ENCODE measurements at places on chromosomes 13 and 19.

- DNase-seq = no peak
These were observed 1.1 kb upstream of the EPN1 start for GRCh38 chr19:55673889-55674288.

- DNase-seq = no peak
These were observed 6.3 kb downstream of the VSTM2B start for GRCh38 chr19:29532097-29532496.

GRCh38 chr13:112934078-112934477, 34.9 kb upstream of the MCF2L start:
- DNase-seq = no peak

GRCh38 chr19:3178377-3178972, at the start of gene S1PR4:
TSS of gene S1PR4 (plus strand) at chr19:3178769. CDS start at chr19:3178793, 24 bp downstream.
- DNase-seq = peak; percentile 68

GRCh38 chr19:49069026-49069425, 3.5 kb downstream of the KCNA7 start:
- no peak for DNase-seq

- no peak for DNase-seq
These were observed 143.8 kb upstream of the RXFP2 start for GRCh38 chr13:31595563-31595962.

DNA sequence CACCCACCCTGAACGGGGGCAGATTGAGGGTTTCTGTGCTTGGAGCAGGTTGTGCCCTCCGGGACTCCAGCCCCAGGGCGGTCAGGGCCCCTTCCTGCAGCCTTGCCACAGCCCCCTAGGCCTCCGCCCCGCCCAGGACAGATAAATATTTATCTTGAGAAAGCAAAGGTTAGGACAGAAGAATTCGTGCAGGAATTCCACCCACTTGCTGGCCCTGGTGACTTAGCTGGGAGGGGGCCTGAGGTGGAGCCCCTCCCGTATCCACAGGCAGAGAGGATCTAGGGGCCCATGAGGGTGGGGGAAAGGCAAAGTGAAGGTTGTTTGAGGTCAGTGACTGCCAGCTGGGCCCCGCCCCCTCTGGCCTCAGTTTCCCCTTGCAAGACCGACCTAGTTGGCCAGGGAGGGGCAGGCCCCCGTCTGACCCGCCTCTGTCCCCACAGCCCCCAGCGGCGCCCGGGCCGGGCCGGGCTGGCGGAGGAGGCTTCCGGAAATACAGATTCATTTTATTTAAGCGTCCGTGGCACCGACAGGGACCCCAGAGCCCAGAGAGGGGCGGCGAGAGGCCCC, 5.2 kb downstream of the MIDN start:
- DNase-seq = no peak

DNA sequence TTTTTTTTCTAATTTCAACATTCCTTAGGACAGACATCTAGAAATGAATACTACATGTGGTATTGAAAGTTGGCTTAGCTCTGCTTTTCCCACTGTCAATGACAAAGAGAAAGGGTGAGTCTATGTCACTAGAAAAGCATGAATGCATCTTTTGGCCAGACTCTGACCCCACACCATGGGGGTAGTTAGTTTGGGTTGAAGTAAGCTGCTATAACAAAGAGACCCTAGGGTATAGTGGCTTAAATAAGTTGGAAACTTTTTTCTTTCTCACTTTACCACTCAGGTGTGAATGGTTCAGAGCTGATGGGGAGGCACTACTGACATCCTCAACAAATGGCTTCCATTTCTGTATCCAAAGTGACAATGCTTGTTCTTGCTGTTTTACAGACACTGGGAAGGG, 161.5 kb downstream of the DLEU7 start:
- DNase-seq = no peak

GRCh38 chr19:48989701-48990291, 3.3 kb downstream of the GYS1 start:
- DNase-seq = no peak

- no peak for DNase-seq
These were observed 1294.1 kb downstream of the UQCRFS1 start for GRCh38 chr19:27918818-27919217.

GRCh38 chr13:96795670-96796069, 198.6 kb downstream of the OXGR1 start:
- no peak for DNase-seq

DNA sequence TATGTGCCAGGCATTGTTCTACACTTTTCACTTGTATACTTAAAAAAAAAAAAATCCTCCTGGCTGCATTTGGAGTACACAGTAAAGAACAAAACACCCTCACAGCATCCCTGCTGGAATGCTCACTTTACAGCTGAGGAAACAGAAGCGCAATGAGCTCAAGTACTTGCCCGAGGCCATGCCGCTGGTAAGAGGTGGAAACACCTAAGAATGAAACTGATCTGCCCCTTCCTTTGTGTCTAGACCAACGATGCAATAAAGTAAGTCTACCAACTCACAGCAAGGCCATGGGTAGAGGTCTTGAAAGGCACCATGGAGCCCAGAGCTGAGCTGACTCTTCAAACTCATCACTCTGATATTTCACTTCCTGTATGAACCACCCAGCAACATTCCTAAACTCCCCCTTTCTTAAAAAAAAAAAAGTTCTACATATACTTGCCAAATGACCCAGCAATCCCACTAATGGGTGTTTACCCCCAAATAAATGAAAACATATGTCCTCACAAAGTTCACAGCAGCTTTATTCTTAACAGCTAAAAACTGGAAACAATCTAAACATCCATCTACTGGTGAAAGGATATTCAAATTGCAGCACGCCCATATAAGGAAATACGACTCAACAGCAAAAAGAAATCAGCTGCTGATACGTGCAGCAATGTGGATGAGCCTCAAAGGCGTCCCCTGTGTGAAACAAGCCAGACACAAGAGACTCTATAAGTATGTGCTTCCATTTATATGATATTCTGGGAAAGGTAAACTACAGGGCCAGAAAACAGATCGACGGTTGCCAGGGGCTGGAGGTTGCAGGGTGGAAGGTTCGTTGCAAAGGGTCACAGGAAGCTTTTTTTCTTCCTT, 236.6 kb upstream of the MAB21L1 start:
- DNase-seq = no peak

DNA sequence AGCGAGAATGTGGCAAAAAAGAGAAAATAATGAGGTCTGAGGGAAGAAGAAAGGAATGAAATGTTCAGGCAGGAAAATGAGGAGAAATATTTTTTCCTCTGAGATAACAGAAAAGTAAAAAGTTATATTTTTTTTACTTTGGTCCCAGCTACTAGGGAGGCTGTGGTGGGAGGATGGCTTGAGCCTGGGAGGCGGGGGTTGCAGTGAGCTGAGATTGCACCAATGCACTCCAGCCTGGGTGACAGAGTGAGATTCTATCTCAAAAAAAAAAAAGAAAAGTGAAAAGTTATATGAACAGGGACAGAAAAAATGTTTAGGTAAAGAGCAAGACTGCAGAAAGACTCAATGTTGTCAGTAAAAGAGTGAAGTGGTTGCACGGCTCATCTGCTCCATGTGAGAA, 603.7 kb upstream of the GPC6 start:
- no peak for DNase-seq

- DNase-seq = peak; percentile 33
These were observed 557 bp downstream of the PSPC1 start for GRCh38 chr13:19782049-19782726.

DNA sequence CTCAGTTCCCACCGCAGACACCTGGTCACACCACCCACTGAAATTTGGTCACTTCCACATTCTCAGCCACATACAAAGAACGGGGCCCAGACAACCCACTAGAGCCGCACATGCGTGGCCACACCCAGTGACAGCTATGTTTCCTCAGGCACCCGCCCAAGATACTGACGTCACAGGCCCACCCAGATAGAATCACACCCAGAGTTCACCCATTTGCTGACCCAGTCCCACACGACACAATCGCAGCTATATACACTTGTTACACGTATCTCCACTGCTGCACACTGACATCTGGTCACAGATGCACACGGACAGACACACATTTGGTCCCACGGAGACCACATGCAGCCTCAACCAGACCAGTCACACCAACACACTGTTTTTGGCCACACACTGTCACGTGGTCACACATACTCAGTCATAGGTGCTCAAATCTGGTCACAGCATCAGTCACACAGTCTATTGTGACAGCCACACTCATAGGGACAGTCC, 2.9 kb downstream of the NUMBL start:
- no peak for DNase-seq

DNA sequence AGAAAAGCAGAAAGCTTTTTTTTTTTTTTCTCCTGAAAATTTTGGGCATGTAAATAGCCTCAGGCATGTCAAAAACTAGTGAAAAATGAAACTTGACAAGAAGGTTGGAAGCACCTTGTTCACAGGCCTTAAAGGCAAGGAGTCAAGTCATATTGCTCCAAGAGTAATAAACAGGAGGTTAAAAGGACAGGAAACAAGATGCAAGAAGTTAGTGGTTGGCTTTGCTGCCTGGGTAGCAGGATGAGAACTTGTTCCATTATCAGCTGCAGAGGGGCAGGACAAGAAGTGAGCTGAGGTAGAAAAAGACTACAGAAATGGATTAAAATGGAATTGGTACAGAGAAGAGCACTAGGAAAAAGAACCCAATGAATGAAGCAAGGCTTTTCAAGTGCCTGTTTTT, 242.6 kb downstream of the DCT start:
- DNase-seq = no peak

- DNase-seq = peak; percentile 24
These were observed 8.1 kb upstream of the SEMA6B start for GRCh38 chr19:4567584-4568071.

DNA sequence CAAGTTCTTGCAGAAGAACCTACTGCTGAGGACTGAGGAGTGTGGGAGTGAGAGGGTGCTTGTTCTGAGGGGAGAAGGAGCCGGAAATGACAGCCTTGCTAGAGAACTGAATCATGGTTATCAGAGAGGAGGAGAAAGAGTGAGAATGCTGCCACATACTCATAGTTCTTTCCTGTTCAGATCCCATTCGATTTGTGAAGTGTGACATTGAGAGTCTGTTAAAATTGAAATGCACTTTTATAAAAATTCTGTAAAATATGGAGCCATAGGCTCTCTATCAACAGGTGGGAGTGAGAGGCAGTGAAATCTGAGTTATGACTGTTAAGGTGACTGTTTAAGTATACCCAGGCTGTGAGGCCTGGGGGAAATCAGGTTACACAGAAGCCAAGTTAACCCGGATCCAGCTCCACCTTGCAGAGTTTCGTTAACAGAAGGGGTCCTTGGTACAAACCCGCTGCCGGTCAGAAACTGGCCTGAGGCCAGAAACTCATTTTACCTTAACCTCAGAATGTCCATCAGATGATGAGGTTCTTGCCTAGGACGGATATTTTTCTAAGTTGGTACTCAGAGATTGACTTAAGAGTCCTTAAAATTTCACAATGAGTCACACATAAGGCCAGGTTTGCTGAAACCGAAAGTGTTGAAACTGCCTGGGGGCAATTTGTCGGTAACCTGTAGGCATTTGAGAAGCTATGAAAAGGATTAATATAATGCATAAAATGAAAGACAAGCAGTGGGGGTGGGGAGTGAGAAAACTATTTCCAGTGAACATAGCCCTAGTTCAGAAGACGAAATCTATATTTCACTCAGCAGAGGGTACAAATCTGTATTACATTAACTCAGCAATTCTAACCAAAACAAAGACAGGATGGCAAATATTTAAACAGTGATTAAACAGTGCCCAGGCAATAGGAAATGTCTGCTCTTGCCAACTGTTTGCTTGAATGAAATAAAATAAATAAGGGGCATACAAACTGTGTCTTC, 350.5 kb downstream of the KCNRG start:
- DNase-seq = no peak

- DNase-seq = no peak
These were observed 497.1 kb downstream of the DCT start for GRCh38 chr13:93982179-93982918.

DNA sequence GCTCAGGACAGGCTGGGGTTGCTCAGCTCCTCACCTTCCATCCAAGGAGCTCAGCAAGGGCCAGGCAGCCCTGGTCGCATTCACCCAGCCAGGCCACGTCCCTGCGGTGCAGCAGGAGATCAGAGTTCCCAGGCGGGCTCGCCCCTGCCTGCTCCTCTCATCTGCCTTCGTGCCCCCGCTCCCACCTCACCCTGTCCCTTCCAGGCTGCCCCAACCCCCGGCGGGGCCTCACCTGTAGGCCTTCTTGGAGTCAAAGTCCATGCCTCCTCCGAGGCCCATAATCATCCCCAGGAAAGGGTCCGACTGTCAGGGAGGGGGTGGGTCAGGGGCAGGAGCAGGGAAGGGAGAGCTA, 1.3 kb upstream of the RINL start:
- DNase-seq = no peak

GRCh38 chr13:32790731-32791130, 204.5 kb downstream of the PDS5B start:
- DNase-seq = no peak

DNA sequence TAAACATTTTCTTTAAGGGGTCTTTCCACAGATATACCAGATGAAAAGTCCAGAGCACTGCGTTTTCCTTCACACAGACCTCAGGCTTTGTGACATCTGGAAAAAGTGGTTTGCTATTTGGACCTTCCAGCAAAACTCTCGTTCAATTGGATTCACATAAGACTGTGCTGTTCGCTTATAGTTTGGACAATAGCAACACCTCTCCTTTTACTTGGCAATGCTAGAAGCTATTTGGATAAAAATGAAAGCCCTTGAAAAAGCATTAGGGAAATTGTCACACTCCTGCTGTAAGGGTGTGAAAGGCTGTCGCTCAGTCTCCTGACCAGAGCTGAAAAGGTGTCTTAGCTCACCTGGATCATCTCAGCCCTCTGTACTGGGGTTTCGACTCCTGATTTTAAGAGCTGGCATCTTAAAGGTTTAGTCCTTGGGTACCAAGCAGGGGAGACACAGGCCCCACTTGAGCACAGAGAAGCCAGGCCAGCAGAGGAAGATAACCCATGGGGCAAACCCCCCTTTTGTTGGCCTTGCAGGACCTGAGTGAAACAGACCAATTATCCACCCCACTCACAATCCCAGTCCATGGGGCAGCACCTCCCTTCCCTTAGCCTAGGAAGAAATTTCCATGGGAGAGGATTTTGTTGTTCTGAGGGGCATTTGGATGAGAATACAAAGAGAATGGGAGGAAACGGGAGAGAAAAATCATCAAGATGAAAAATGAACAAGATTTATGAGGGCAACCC, 257.6 kb downstream of the DLEU7 start:
- no peak for DNase-seq

DNA sequence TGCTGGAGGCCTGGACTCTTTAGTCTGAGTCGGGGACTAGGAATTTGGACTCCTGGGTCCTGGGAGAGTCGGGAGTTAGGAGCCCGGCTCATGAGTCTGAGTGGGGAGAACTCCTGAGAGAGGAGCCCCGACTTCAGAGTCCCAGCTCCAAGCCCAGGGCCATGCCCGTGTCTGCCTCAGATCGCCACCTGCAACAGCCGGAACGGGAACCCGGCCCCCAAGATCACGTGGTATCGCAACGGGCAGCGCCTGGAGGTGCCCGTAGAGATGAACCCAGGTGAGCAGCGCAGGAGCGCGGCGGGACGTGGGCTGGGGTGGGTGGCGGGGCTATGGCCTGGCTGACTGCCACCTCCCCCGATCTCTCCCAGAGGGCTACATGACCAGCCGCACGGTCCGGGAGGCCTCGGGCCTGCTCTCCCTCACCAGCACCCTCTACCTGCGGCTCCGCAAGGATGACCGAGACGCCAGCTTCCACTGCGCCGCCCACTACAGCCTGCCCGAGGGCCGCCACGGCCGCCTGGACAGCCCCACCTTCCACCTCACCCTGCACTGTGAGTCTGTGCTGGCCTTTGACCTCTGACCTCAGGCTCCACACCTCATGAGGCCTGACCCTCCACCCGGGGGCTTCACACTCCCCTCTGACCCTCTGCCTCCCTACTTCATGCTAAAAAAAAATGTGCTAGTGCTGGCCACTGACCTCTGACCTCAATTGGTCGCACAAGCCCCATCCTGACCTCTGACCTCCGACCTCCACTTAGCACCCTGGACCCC, 4.4 kb downstream of the BCAM start:
- no peak for DNase-seq

GRCh38 chr19:3632098-3632497, 5.5 kb upstream of the CACTIN start:
- DNase-seq = no peak
